ENCODE measurements at places on chromosomes 6 and 20.

GRCh38 chr6:2982426-2983117 is 11.2 kb upstream of the SERPINB6 start:
- DNase-seq = no peak

DNA sequence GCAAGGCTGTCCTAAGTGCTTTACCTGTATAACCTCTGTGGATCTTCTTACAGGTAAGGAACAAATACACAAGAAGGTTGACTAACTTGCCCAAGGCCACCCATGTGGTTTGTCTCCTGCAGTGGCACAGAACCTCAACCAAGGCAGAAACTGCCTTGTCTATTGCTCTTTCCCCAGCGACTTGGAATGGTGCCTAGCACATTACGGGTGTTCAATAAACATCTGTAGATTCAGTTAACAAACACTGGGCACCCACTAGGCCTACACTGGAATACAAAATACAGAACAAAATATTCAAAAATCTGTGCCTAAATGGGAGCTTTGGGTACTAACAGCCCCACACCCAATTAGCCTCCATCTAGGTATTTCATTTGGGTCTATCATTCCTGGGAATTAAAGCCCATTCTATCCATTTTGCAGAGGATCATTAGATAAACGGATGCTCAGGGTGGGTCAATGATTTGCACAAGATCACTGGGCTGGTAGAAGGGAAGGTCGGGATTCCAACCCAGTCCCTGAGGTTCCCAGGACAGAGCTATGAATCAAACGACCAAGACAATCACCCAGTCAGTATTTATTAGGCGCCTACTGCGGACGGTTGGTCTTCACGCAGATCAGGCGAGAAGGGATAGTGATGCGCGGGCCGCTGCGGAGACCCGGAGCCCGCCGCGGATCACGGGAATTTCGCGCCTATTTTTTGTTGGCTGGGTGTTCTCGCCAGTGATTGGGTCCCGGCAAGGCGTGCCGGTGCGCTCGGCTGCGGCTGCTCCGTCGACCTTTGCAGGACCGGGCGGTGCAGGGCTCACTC is at the start of gene STK35:
TSS of gene STK35 (plus strand) at position 771 of the 808 bp plus-strand sequence. CDS start 55 bp downstream, outside the sequence.
- DNase-seq = no peak

GRCh38 chr6:112563368-112563767 is 216.2 kb downstream of the RFPL4B start:
- DNase-seq = peak; percentile 70

DNA sequence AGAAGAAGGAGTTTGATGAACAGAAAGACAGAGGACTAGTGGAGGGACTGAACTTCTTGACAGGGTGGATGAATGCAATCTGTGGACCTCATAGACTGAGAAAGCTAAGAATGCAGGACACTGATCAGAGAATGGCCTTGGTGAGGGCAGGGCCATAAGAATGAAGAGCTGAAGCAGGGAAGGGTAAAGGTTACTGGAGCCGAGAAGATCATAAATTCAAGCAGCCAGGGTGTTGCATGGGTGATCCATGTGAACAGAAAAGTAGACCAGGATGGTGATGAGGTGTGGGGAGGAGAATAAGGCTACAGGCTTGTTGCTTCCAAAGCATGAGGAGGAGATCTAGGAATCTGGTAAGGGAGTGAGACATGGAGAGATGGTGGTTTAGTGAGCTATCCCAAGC is 295.9 kb downstream of the ADGB start:
- DNase-seq = no peak

DNA sequence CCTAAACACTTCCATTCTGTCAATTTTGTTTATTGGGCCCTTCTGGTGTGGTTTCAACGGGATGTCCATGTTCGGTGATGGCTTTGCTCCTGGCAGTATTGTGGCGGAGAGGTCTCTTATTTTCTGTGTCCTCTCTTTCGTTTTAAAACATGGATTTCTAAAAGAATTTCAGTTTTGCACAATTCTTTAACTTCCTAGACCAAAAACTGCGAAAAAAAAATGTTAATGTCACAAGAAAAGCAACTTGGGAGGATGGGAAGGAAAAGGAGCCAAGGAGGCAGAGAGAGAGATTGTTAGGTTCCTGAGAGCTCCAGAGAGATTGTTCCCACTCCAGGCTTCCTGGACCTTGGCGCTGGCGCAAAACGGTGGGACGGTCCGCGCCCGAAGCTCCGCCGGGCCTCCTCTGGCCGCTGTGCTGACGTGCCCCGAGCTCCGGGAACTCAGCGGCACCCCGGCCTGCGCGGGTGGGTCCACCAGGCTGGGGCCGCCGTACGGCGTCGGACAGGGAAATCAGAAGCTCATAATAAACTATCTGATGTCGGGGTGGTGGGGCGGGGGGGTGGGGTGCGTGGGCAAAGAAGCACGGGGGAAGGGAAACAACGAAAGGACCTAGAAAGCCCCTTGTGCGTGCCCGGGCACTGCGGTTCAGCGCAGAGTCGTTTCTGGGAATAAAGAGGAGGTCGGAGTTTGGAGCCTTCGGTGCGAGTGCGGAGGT is 951 bp upstream of the OLIG3 start:
- no peak for DNase-seq

- no peak for DNase-seq
These were observed 529.1 kb upstream of the CITED2 start for GRCh38 chr6:139903411-139904157.

DNA sequence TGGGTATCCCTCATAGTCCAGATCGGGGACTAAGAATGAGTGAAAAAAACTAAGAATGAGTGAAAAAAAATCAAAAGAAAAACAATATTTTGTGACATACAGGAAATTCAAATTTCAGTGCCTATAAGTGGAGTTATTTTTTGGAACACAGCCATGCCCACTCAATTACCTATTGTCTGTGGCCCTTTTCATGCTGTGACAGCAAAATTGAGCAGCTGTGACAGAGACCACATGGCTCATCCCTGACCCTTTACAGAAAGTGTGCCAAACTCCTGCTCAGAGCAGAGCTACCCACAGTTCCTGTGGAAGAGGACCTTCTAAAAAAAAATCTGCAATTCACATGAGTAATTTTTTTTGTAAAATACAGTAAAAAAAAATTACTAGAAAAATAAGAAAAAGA is 1.4 kb downstream of the NCR2 start:
- DNase-seq = no peak

DNA sequence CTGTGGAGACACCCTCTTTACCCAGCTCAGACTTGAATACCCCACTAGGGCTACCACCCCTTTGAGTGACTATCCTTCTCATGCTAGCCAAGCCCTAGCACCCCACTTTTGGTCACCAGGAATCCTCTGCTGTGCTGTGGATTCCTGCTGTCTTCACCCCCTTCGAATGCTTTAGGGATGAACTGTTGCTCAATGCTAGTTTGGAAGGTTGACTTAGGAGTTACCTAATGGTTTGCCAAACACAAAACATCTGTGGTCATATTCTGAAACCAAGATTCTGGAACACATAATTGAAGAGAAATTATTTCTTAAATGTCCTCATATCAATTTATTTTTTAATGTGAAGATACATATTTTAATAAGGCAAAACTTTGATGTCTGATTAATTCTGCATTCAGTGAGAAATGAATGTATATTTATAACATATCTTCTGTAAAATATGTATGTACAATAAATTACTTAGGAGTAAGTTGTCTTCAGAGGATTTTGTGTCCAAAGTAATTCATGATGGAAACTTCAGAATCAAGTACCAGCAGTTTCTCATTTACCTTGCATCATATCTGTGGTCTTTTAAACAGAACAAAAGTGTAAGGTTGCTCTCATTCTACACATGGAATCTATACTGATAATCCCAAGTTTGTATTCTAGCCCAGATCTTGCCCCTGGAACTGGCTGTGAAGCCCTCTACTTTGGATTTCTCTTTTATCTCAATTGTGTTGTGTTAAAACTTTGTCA is 46.9 kb downstream of the TMEM200A start:
- DNase-seq = peak; percentile 9

- no peak for DNase-seq
These were observed 1260.3 kb downstream of the EPHA7 start for GRCh38 chr6:92159046-92159445.

GRCh38 chr6:151494936-151495320 is 1.1 kb downstream of the CCDC170 start:
- DNase-seq = no peak

GRCh38 chr6:24882835-24883555 is 52.8 kb downstream of the RIPOR2 start:
- no peak for DNase-seq

DNA sequence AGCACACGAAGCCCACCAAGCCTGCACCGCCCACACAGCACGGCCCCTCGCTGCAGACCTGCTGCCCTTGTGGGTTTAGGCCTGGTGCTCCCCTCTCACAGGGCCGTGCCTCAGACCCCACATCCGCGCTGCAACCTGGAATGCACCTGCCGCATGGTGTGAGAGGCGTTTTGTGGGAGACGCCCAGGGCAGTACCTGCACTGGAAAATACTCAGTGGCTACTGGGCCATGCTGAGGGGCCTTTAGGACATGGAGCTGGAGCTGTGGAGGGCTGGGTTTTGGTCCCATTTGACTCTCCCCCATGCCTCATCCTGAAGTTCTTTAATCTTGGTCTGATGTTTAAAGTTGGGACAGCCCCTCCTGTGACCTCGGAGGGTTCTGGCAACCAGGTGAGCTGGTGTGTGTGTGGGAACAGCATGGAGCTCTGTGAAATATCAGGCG is 116.3 kb downstream of the ERMARD start:
- DNase-seq = no peak

DNA sequence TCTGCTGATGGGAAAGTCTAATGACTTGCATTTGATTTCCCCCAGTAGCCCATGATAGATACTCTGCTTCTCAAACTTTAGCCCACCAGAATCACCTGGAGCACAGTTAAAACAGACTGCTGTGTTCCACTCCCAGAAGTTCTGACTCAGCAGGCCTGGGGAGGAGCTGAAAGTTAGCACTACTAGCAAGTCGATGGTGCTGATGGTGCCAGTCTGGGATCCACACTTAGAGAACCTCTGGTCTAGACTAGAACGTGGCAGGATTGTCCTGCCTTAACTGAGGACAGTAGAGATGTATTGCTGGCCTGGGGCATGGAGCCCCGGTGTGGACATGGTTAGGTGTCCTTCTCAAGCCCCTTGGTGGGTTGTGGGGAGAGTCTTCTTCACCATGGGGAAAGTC is 8.7 kb downstream of the TOX2 start:
- DNase-seq = no peak

- no peak for DNase-seq
These were observed 118.4 kb upstream of the SLC2A12 start for GRCh38 chr6:134170844-134171243.

DNA sequence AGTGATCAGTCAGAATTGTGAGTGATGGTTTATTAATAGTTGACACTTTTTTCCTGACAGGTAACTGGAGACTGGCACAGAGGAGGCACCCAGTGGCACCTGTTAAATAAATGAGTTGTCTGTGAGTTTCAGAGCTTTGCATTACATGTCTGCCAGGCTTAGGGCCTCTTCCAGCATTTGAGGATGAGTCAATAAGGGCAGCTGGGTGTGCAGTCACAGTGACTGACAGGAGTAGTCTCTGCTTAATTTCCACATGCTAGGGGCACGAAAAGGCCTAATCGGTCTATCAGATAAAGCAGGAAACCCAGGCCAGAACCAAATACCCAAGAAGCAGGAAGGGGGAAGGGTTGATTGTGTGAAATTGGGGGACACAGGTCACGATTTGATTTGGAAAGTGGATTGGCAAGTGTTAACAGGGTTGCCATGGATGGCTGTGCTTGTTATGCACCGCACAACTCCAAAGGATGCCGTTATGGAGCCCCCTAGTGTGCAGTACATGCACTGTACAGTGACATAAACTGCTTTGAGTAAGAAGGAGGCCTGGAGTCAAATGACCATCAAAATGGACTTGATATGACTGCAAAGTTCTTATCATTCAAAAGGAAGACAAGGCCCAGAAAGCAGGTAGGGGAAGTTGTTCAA is 111.9 kb upstream of the GGTLC1 start:
- DNase-seq = no peak

- DNase-seq = no peak
These were observed 42.5 kb downstream of the SLC24A3 start for GRCh38 chr20:19254956-19255355.

Measured in NCI-H226 (cell line).